Epithelial cell of proximal tubule (primary cell): ENCODE measurements at places on chromosomes 7 and 10. TPM values are rescaled to one million over a fixed set of nuclear protein-coding genes. Genes with fewer than 3 reads are reported as not detected.

GRCh38 chr7:137005873-137006272 is 137.4 kb downstream of the CHRM2 start:
- no peak for DNase-seq

DNA sequence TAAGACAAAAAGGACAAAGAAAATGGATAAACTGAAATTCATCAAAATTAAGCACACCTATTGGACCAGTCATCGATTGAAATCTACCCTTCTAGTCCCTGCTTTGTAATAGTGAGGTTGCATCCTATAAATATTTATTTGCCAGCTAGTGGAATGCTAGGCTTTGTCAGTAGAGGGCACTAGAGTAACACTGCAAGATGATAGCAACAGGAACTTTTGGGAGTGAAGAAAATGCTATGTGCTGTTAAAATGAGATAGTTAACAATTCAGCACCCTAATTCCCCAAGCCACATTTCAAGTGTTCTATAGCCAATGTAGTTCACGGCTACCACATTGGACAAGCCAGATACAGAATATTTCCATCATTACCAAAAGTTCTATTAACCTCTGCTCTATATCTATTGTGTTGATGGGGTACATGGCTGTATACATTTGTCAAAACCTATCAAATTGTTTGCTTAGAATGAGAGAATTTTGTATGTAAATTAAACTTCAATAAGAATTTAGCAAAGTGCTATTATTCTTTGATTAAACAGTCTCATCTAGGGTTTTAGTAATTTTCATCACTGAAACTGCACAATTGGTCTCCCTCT is 69.8 kb downstream of the LSMEM1 start:
- DNase-seq = no peak

DNA sequence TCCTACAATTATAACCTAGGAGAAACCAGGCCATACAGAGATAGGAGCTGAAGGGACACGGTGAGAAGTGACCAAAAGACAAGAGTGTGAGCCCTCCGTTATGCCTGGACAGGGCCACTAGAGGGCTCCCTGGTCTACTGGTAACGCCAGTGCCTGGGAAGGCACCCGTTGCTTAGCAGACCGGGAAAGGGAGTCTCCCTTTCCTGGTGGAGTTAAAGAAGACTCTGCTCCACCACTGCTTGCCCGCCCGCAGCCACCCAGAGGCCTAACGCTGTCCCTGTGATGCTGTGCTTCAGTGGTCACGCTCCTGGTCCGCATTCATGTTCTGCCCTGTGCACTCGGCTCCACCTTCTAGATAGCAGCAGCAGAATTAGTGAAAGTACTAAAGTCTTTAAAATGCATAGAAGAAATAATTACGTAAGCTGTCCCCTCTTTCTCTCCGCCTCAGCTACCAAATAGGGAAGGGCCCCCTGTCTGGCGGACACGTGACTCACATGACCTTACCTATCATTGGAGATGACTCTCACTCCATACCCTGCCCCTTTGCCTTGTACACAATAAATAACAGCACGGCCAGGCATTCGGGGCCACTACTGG is 34.8 kb downstream of the GRID2IP start:
- no peak for DNase-seq

- DNase-seq = no peak
Observed at GRCh38 chr7:149074116-149074885, 16.2 kb downstream of the ZNF786 start.

DNA sequence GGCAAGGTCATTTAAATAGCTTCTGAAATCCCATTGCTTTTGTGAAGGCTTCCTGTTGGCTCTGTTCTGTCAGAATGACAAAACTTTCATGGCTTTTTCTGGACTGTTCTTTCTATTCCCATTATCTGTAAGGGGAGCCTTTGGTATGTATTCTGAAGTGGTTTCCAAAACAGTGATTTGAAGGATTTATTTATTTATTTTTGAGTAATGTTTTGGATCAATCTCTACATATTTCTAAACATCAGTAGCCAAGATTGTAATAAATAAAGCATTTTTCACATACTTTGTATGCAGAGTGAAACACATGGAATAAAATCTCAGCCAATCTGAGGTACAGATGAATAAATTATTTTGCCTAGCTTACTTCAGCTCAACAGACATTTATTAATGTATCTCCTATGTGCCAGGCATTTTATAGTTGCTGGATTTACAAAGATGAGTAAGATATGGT is 121.1 kb downstream of the BBS9 start:
- no peak for DNase-seq

DNA sequence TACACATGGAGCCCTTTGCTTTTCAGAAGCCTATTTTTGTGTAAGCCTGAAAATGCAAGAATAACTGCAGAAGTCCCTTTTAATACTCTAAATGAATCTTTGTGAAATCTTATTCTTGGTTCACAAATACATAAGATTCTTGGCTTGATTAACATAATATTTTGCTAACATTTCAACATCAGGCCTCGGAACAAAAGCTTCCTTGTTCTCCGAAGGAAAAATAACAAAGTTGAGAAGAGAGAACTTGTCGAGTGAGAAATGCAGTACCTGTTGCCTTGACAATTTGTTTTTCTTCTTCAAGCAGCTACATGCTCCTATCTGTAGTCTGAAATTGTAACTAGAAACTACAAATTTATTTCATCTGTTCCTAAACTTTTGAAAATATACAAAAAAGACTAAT is 8.5 kb downstream of the NT5C2 start:
- DNase-seq = no peak

DNA sequence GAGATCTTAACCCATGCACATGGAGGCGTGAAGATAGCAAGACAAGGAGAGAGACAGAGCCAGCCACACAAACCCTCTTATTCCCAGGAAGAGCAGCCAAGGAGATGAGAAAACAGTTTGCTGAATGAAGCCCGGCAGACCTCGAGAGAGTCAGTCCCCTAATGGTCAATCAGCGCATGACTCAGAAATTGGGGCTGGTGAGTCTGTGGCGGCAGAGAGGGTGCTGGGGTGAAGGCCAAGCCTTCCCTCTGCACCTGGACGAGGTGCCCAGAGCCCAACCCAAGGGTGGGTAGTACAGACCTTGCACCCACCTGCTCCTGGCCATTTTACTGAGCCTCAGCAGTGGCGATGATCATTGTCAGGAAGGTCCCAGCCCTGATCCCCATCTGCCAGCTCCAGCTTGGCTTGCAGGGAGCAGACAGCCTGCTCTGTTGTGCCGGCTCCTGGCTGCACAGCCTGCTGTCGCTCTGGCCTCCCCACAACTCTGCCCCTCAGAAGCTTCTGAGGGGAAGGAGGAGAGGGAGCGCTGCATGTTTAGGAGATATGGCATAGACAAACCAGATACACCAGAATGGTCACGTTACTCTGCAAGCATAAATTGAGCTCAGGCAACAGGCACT is 256.6 kb downstream of the RPS24 start:
- DNase-seq = no peak

GRCh38 chr7:80806663-80807062 is 112.2 kb downstream of the SEMA3C start:
- no peak for DNase-seq

GRCh38 chr7:81788246-81788645 is 18.4 kb upstream of the HGF start:
- no peak for DNase-seq

GRCh38 chr7:134073276-134073675 is 53.9 kb upstream of the LRGUK start:
- no peak for DNase-seq

DNA sequence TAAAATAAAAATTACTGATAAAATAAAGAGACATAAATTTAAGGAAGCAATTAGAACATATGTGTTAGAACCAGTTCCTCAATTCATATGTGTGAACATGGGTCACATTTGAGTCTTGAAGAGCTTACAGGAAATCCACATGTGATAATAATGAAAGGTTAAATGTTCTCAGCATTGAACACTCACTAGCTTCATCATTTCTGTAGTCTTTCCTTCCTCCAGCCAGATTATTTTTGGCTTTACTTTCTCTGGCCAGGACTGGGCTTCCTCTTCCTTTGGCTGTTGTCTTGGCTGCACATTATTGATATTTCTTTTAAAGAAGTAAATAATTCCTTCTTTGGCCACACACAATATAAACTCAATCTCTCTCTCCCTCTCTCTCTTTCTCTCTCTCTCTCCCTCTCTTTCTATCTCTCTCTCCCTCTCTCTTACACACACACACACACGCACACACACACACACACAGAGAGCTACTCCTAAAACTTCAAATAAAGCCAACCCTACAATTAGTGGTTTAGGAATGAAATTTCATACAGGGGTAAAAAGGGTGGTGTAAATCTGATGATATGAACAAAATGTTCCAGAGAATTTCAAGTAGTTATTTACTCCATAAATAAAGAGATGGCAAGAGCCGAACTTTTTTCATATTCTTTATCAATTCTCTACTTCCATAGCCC is 171.2 kb downstream of the REEP3 start:
- DNase-seq = no peak

GRCh38 chr10:78846760-78847159 is 222.0 kb upstream of the ZMIZ1 start:
- DNase-seq = no peak

GRCh38 chr10:93458821-93459257 is 23.3 kb downstream of the MYOF start:
- DNase-seq = peak; percentile 100

- DNase-seq = no peak
Observed at GRCh38 chr7:38673795-38674194, 42.6 kb upstream of the AMPH start.

The TBXAS1 gene
- total RNA-seq = 11.1 and 20.0 TPM in 2 replicates

The CALHM2 gene
- total RNA-seq = 4.6 and 4.7 TPM in 2 replicates

The MSMB gene
- not detected in 2 replicates for total RNA-seq

The GIMAP7 gene
- total RNA-seq = not detected in 2 replicates

The PRR15 gene
- total RNA-seq = 8.1 and 14.0 TPM in 2 replicates
